ENCODE measurements at places on chromosomes 1 and 21.

DNA sequence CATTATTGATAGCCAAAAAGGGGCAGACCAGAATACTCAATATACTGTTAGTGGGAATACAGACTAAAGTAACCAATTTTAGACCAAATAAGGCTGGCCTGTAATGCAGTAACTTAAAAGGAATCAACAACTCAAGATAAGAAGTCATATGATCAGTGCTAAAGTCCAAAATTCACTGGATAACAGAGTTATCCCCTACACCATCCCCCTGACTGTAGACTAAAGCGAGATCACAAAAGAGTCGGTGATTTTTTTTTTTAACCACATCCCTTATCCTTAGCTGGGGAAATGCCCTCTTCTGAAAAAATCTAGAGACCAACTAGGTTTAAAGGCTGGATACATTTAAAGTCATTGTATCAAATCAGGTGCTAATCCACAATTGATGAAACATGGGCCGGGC, 7.7 kb downstream of the UBR4 start:
- no peak for DNase-seq
- no peaks in the 10 kb centered on the region for H3K27me3 ChIP-seq
- H3K27ac ChIP-seq = no peak overlapping the region
- no peak overlapping the region for H3K4me3 ChIP-seq
- 0 out of 2 replicates have a peak, but pooled peaks cover 4% of the 10 kb centered on the region for H3K4me1 ChIP-seq
- peaks cover 38% of the 10 kb centered on the region for H3K36me3 ChIP-seq

DNA sequence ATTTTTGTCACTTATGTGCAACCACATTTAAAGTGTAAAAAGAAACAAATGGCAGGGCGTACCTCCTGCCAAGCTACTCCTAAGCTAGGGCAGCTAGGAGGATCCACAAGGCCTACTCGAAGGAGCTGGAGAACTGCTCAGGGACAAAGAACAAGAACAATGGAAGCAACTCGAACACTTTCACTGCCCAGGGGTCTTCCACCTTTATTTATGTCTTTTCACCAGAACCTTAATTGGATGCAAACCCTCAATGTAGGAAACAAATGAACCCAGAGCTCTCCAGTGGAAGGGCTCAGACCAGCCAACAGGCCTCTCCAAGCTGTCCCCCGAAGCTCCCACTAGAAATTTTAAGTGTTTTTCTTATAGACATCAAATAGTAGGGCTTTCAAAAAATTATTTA, 39.9 kb downstream of the C1orf198 start:
- H3K4me1 ChIP-seq = peaks cover 46% of the 10 kb centered on the region
- H3K27ac ChIP-seq = peak overlapping the region; percentile 57
- no peak for DNase-seq
- H3K4me3 ChIP-seq = no peak overlapping the region
- H3K27me3 ChIP-seq = no peaks in the 10 kb centered on the region

- H3K4me1 ChIP-seq = no peaks in the 10 kb centered on the region
- DNase-seq = no peak
- H3K27ac ChIP-seq = no peak overlapping the region
- H3K4me3 ChIP-seq = no peak overlapping the region
- H3K36me3 ChIP-seq = peaks cover 4% of the 10 kb centered on the region
Measured at GRCh38 chr1:23152966-23153684, 15.5 kb downstream of the LUZP1 start.

DNA sequence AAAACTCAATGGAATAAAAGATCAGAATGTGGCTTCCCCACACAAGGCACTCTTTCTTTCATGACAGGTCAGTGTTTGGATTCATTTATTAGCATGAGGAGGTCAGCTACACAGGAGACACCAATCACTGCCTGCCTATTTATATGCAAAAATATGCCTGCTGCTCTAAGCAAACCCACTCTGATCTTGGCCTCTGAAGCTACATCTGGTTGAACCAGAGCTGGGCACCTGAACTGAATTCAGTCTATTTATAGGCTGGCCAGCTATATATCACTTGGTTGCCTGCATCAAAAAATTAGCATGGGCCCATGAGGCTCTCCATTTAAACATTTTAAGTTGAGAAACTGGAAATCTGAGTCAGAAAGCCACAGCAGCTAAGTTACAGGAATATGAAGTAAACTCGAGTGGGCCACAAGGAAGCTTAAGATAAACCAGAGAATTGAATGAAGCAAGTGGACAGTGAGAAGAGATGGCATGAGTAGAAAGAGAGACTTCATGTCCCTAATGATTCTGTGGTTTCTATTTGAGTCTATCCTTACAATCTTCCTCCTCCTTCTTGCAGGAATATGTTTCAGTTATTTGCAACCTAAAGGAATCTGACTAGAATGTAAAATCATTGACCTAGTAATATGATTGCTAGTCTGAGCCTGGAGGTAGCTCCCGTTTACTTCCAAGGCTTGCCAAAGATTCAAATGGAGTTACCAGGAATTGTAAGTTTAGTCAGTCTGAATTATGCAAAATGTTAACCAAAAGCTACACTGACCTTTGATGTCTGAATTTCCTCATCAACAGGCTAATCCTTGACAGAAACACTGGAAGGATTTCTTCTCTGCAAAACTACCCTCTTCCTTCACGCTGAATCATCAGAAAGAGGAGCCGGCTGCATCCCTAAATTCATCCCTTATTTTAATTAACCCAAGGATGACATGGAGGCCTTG, 17.7 kb downstream of the DDAH1 start:
- H3K4me3 ChIP-seq = no peak overlapping the region
- H3K27ac ChIP-seq = no peak overlapping the region
- peaks cover 2% of the 10 kb centered on the region for H3K4me1 ChIP-seq
- DNase-seq = no peak

- no peaks in the 10 kb centered on the region for H3K36me3 ChIP-seq
- peak overlapping the region; percentile 25 for H3K4me3 ChIP-seq
- no peak overlapping the region for H3K27ac ChIP-seq
- DNase-seq = peak; percentile 38
- H3K27me3 ChIP-seq = no peaks in the 10 kb centered on the region
Measured at GRCh38 chr1:53375440-53375839, 47.6 kb upstream of the LRP8 start.

- H3K27me3 ChIP-seq = peaks cover 47% of the 10 kb centered on the region
- no peaks in the 10 kb centered on the region for H3K4me1 ChIP-seq
- H3K4me3 ChIP-seq = no peak overlapping the region
- no peak for DNase-seq
- H3K27ac ChIP-seq = no peak overlapping the region
- H3K36me3 ChIP-seq = no peaks in the 10 kb centered on the region
Measured at GRCh38 chr1:3492545-3493246, 38.2 kb downstream of the ARHGEF16 start.

DNA sequence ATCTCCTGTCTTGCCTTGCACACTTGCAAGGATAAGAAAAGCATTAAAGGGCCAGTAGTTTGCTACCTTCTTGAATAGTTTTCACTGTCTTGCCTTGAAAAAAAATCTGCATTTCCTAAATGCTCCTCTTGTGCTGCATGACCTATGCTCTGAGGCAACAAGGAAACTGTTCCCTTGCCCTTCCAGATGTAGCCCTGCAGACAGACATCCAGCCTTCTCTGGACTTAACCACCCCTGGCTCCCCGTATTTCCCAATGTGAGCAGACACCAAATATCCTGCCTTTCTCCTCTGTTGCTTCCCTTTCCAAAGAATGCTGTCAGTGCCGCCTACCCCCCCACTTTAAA, 177.6 kb downstream of the GABPA start:
- no peak overlapping the region for H3K27ac ChIP-seq
- H3K27me3 ChIP-seq = no peaks in the 10 kb centered on the region
- no peak for DNase-seq
- H3K4me3 ChIP-seq = no peak overlapping the region
- no peaks in the 10 kb centered on the region for H3K4me1 ChIP-seq

DNA sequence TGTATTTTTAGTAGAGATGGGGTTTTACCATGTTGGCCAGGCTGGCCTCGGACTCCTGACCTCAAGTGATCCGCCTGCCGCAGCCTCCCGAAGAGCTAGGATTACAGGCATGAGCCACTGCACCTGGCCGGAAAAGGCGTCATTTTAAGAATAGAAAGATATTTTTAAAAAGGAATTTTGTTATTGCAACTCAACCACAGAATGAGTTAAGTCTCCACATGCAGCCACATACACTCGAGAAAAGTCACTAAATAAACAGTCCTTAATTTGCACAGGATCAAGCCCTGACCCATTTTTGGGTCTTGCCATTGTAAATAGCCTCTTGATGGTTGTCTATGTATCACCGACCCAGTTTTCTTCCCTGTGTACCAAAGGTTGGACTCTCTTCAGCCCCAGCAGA, 85.5 kb downstream of the FBXO2 start:
- H3K36me3 ChIP-seq = no peaks in the 10 kb centered on the region
- H3K4me1 ChIP-seq = peaks cover 11% of the 10 kb centered on the region
- peaks cover 39% of the 10 kb centered on the region for H3K27me3 ChIP-seq
- no peak overlapping the region for H3K27ac ChIP-seq

DNA sequence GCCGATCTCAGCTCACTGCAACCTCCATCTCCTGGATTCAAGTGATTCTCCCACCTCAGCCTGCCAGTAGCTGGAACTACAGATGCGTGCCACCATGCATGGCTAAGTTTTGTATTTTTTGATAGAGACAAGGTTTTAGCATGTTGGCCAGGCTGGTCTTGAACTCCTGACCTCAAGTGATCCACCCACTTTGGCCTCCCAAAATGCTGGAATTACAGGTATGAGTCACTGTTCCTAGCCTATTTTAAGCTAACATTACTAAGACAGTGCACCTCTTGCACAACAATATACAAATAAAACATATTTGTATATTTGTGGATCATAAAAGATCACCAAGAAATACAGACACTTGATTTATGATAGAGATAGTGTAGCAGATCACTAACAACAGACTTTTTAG, 139.1 kb downstream of the DUSP10 start:
- H3K4me1 ChIP-seq = no peaks in the 10 kb centered on the region
- no peak overlapping the region for H3K27ac ChIP-seq
- no peak overlapping the region for H3K4me3 ChIP-seq
- H3K36me3 ChIP-seq = no peaks in the 10 kb centered on the region
- DNase-seq = no peak

DNA sequence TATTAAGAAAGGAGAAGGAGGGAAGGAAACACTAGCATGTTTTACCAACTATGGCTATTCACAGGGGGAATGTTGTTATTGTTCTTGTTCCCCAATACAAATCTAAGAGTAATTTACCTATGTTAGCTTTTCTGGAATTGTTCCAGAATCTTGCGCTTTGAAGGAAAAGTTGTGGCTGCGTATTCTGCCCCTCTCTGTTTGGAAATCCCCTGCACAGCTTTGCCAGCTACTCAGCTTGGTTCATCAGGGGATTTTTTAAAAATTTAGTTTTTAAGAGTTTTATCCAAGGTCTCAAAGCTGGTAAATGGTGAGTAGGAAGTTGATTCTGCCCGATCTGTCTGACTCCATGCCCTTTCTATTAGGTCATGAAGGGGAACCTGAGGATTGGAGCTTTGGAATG, 9.5 kb upstream of the IRF6 start:
- no peaks in the 10 kb centered on the region for H3K36me3 ChIP-seq
- H3K4me1 ChIP-seq = peaks cover 6% of the 10 kb centered on the region
- DNase-seq = no peak

DNA sequence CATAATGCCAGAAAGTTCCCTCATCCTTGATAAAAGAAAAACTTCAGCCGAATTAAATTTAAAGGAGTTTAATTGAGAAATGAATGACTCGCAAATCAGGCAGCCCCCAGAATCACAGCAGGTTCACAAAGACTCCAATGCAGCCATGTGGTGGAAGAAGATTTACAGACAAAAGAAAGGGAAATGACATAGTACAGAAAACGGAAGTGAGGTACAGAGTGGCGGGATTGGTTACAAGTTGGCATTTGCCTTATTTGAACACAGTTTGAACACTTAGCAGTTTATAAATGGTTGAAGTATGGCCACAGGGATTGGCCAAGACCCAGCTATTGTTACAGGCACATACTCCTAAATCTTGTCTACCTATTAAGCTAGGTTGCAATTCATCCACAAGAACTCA, 46.6 kb downstream of the HIVEP3 start:
- H3K27me3 ChIP-seq = no peaks in the 10 kb centered on the region
- no peak for DNase-seq
- no peak overlapping the region for H3K27ac ChIP-seq
- peaks cover 6% of the 10 kb centered on the region for H3K4me1 ChIP-seq

- H3K4me3 ChIP-seq = peak overlapping the region; percentile 70
- H3K27ac ChIP-seq = peak overlapping the region; percentile 15
- H3K36me3 ChIP-seq = no peaks in the 10 kb centered on the region
- H3K27me3 ChIP-seq = no peaks in the 10 kb centered on the region
Measured at GRCh38 chr1:21344750-21345443, 54.6 kb upstream of the ECE1 start.

- no peaks in the 10 kb centered on the region for H3K36me3 ChIP-seq
- no peak overlapping the region for H3K27ac ChIP-seq
- H3K4me3 ChIP-seq = no peak overlapping the region
- no peaks in the 10 kb centered on the region for H3K27me3 ChIP-seq
- no peak for DNase-seq
Measured at GRCh38 chr1:58789322-58789856, 5.5 kb upstream of the JUN start.

DNA sequence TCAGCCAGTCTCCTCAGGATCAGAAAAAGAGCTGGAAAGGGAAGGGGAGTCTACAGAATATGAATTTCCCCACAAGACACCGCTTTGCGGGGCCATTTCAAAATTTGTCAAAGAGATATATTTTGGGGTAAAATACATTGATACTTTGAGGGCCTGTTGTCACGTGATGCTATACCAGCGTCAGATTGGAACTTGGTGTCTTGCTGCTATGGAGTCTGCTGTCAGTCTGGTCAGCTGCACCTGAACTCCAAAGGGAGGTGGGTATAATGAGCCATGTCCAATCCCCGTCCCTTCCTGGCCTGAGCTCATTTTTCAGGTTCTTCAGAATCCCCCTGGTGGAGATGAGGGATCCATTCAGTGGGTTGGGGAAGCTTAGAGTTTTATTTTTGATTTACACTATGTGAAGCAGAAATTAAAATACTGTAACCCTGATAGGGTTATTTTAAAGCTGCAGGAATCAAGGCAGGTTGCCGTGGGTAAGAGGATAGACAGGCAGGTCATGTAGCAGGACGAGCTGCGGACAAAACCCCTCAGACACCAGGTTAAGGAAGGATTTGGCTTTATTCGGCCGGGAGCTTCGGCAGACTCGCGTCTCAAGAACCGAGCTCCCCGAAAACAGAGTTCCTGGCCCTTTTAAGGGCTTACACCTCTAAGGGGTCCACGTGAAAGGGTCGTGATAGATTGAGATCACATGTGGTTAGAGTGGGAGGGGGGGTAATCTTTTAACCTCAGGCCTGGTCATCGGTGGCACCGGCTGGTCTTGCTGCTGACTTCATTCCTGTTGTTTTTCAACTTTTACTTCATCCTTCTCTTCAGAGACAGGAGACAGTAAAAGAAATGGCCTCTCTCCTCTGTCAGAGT, 2.2 kb upstream of the POFUT2 start:
- H3K4me3 ChIP-seq = no peak overlapping the region
- DNase-seq = no peak
- H3K36me3 ChIP-seq = peaks cover 5% of the 10 kb centered on the region

GRCh38 chr1:31860581-31860980, 44.8 kb upstream of the SPOCD1 start:
- no peaks in the 10 kb centered on the region for H3K36me3 ChIP-seq
- no peaks in the 10 kb centered on the region for H3K4me1 ChIP-seq
- H3K27me3 ChIP-seq = no peaks in the 10 kb centered on the region
- no peak overlapping the region for H3K27ac ChIP-seq
- H3K4me3 ChIP-seq = no peak overlapping the region
- DNase-seq = no peak
